Suppressor macrophage (primary cell): ENCODE measurements at places on chromosomes 2 and 18.
A peak's percentile ranks its signal among the peaks of the same experiment; 100 is the strongest.

- no peak for DNase-seq
Measured at GRCh38 chr2:192544371-192544955, 349.7 kb upstream of the TMEFF2 start.

GRCh38 chr2:157528963-157529751, 85.3 kb upstream of the CYTIP start:
- no peak for DNase-seq

DNA sequence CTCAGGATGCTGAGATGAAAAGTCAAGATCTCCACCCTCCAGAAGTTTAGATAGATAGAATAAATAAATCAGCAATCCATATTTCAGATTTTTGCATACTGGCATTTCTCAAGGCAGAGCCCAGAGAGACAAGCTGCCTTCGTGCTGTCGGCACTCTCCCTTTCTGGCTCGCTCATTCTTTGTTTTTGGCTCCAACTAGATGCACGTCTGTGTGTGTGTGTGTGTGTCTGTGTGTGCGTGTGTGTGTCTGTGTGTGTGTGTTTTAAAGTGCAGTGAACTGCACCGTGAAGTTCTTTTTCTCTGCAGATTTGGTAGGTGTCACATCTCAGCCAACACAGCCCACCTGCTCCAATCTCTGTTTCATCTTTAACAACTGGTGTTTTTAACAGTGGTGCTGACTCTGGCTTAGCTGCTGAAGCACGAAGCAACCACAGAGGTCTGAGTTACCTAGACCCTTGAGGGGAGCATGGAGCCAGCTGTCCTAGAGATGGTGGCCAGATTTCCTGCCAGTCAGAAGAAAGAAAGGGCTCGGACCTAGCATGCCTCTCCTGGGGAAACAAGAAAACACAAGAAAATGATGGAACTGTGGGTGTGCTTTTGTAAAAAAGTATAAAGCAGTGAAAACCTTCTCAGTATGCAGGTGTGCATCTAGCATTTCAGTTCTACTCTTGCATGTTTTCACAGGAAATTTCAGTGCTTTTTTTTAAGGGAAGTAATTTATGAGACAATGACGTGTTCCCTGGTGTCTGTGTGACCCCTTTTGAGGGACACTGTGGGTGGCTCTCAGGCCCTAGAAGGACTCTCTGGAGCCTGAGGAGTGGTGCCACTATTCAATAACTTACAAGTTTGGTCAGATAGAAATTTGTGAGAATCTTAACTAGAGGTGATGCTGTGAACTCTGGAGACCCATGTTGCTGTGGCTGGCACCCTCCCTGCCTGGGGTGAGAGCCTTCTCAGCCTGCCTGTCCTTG, 364.3 kb downstream of the RNF144A start:
- DNase-seq = peak; percentile 16

DNA sequence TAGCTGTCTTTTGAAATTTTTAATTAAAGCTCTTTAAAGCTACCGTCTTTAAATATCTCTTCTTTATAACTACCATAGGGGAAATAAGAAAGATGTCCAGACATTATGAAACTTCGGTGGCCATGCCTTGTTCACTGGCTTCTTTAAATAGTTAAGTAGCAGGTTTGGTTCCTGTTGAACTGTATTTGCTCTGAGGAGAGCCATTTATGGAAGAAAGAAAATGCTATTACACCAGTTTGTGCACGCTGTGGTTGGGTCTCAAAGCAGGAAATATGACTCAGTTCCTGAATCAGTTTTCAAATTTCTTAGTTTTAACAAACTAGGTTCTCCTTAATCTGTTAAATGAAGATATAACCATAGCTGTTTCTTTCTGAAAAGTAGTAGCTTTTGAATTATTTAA, 12.2 kb downstream of the ARPC2 start:
- peak; percentile 72 for DNase-seq

GRCh38 chr2:206125901-206126300, 33.3 kb downstream of the NDUFS1 start:
- no peak for DNase-seq

GRCh38 chr2:237601453-237602116, 11.1 kb upstream of the RAB17 start:
- DNase-seq = no peak

- DNase-seq = peak; percentile 92
Measured at GRCh38 chr2:173264603-173265366, 89.9 kb upstream of the CDCA7 start.

DNA sequence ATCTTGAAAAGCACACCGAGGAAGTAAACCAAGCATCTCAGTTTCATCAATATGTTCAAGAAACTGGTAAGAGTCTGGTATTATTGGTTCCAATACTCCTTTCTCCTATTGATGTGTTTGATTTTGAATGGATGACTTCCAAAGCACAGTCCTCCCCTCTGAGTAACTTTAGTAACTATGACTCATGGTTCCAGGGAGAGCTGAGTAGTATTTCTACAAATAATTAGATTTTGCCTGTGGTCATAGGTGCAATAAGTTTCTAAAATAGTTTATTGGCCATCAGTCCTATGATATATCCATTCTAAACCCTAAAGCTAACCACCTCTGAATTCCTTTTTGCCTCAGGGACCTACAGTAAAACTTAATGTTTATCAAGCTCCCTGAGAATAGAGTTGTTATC, 352.4 kb downstream of the XIRP2 start:
- DNase-seq = no peak

DNA sequence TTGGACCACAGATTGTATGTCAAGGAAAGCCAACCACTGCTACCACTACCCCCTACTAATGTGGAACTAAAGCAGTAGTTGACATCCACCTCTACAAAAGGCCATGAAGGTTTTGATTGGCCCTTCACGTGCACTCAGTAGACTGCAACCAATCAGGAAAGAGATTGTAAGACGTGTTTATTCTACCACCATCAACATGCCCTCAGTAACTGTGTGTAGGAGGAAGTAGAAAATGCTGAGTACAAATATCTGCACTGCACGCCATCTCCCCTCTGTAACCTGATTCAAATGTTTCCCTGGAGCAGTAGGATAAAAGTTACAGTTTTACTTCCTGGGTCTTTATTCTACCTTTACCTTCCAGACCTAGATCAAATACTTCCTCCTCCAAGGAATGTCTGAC, 2.9 kb upstream of the CASP10 start:
- DNase-seq = peak; percentile 68

GRCh38 chr2:219491278-219491963, 7.3 kb upstream of the GMPPA start:
- DNase-seq = no peak

DNA sequence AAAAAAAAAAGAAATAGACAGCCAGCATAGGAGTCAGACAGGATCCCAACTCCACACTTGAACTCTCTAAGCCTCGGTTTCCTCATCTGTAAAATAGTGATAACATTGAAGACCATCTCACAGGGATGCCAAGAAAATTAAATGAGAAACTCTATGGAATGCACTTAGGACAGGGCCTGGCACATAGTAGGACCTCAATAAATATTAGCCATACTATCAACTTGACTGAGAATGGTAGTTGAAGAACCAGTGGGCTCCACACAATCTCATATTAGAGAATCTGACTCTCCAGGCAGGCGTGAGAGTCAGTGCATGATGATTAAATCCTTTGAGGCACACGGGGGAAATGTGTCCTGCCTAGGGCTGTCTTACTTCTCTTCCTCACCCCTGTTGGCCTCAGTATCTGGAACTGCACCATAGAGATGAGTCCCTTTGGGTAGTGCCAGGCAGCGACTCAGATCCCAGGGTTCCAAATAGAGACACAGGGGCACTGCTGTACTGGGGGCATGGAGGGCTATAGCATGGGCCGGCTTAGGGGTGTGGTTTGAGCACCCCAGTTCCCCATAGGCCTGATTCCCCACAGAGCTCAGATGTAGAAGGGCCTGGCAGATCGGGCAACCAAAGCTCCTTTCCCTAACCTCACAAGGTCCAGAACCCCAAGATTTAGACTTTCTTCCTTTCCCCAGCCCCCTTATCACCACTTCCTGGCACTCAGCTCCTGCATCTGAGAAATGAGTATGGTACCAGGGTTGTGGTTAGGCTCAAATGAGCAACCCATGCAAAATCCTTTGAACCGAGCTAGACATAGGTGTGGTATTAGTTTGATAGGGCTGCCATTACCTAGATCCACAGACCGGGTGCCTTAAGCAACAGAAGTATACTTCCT, 51.3 kb upstream of the CAB39 start:
- DNase-seq = peak; percentile 60

DNA sequence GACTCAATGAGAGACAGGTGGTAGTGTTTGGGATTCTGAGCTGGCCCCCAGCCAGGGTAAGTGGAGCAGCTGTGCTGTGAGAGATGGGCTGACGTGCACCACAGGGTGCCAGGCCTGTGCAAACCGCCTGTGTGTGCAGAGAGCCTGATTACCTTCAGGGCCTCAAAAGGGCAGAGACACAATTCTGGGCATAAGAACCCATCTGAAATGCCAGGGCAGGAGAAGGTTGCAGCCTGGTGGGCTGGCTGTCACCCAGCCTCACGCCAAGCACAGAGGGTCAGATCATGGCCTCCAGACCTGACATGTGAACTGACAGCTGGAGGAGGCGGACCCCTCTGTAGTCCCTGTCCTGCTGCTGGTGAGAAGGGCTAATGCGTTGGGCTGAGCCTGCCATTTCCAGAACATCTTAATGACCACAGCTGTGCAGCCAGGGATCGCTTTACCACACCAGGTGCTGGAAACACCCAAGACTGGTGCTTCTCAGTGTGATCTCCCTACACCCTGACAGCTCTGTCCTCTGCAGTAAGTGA, 100.9 kb downstream of the ARL4C start:
- no peak for DNase-seq

DNA sequence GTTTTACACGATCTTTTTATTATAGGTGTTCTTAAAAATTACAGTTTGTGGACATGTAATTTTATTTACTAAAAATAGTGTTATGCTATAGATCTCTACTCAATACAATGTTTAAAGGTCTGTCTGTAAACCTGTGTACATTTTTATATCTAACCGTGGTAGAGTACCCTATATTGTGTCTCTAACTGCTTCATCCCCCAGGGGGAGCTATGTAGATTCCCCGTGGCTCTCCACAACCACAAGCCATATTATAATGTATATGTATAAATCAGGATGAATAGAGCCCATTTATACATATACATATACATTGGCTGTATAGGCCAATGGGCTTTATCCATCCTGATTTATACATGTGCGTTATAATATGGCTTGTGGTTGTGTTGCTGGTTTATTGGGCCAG, 59.4 kb downstream of the ADAM23 start:
- no peak for DNase-seq

- no peak for DNase-seq
Measured at GRCh38 chr2:167122389-167122788, 234.1 kb downstream of the XIRP2 start.

DNA sequence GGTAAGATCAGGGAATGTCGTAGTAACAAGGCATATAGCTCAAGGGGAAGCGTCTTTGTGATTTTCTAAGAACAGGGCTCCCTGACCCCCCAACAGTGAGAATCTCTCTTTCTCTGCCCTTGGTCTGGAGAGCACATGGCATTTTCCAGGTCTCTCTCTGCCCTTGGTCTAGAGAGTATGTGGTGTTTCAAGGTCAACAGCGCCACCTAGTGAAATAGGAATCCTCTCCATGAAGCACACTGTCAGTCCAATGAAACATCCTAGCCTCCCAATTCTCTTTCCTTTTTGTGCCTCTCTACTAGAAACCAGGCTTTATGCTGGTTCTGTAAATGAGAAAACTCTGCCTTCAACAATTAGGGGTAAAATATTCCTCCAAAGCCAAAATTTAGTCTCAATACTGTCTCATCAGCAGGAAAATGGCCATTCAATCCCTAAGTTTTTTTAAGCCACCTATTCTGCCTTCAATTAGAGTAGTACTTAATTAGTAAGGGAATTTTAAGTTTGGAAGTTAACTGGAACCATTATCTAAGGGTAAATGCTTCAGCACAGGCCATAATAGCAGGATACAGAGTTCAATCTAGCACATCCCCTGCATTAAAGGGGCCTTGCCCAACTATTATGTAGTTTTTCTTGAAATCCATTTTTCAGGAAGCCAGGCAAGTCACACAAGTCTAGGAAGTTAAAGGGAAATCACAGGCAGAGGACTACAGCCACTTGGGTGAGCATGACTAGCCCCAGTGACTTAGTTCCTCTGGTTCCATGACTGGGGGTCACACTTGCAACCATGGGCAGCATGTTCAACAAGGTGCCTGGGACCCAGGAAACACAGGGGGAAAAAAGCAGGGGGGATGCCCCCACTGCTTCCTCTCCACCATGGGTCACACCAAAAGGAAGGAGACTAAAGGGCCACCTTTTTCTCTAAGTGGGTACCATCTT, 12.4 kb downstream of the DYM start:
- DNase-seq = peak; percentile 42

- DNase-seq = no peak
Measured at GRCh38 chr2:196594158-196594557, 45.4 kb upstream of the CCDC150 start.

GRCh38 chr2:21633911-21634310, 510.1 kb downstream of the TDRD15 start:
- DNase-seq = no peak

DNA sequence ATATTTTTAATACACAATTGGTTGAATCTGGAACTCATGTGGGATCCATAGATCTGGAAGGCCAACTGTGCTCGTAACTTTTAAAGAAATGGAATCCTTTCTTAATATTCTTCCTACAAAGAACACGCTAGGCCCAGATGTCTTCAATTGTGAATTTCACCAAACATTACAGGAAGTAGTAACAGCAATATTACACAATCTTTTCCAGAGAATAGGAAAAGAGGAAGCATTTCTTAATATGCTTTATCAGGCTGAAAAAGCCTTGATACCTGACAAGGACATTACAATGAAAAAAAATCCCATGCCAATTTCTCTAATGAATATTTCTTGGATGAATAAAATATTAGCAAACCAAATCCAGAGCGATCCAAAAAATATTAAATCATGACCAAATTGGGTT, 80.3 kb upstream of the HAAO start:
- peak; percentile 83 for DNase-seq

GRCh38 chr2:127424598-127425520, 6.6 kb downstream of the PROC start:
- DNase-seq = no peak

GRCh38 chr18:3427944-3428343, 22.0 kb upstream of the TGIF1 start:
- no peak for DNase-seq

DNA sequence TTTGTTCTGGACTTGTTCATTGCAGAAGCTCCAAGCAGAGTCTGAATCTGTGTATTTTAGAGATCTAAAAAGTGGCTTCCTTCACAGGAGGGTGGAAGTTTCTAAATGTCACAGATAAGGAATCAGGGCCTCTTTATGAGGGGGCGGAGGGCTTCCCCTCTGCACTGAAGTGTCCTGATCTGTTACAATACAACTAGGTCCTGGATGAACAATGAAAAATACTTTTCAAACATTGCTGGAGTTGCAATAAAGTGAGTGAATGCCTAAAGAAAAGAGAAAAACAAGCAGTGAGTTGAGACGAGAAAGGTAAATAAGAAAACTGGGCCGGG, 179.3 kb upstream of the HDAC4 start:
- DNase-seq = peak; percentile 36
